ENCODE measurements at places on chromosomes 2 and 18.

GRCh38 chr2:221042926-221043325 lies 529.2 kb downstream of the EPHA4 start:
- DNase-seq, result no peak

DNA sequence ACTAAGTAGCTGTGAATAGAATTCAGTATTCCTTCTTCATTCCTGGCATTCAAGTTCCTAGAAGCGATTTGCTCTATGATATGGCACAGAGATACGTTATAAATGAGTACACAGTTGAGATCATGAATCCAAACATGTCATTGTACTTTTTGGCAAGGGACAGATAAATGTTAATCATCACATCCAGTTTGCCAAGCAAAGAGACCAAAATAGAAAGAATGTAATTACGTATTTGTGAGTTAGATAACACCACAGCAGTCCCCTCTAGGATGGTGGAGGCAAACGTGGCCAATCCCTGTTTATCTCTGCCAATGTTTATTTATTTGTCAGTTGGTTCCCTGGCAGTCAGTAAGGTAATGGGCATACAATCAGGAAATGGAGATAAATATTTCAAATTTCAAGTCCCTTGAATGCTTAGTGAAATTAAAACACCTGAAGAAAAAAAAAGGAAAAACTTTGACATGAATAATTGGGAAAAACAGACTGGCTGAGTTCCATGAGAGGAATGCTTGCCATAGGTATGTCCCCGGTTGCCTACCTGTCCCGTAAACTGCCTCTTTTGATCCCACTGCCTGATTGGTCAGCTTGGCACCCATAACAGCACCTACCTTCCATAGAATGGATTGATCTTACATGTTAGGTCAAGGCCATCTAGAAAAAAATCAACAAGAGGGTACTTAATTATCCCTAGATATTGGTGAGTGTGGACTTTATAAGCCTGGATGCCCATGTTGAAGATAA lies 451.1 kb upstream of the NETO1 start:
- no peak for DNase-seq

DNA sequence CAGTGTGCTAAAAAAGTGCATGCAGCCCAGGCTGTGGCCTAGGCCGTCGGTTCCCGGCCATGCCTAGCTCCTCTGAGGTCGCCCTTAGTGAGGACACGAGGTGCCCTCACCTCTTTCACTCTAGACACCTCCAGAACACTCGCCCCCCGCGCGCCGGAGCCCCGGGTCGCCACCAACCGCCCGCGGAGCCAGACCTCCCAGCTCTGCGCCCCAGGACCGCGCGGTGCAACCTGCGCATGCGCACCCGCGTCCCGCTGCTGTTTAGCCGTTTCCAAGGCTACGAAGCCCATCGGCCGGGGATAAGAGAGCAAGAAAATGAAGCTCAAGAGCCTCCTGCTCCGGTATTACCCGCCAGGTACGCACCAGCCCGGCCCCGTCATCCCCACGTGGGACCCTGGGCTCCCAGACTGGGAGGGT lies at the start of gene DAW1:
TSS of gene DAW1 (plus strand) at position 257 of the 417 bp plus-strand sequence. CDS start at position 316, 59 bp downstream.
- DNase-seq, result peak; percentile 21

DNA sequence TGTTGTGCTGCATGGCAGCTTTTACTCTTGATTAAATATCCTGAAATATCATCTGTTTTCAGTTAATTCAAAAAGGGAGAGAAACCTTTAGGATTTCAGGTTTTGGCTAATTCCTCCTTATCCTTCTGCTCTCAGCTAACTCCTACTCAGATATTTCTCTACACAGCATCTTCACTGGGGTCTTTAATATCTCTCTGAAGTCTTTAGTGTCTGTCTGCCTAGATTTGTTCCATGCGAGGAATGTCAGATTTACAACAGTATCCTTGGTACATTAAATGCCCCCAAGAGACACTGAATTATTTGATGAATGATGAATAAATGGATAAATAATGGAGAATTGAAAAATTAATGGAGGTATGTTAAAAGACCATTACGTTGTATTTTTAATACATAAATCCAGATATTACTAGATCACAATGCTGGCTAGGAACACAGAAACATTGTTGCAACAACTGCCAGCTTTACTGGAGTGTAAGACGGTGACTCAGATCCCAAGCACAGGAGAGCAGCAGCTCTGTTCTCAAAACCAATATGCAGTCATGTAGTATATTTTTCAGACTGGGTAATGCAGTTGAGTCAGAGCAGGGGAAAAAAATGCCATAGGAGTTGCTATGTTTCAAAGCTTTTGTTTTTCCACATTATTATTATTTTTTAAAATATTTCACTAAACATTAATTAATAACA lies 388.0 kb upstream of the SYT4 start:
- DNase-seq, result no peak

DNA sequence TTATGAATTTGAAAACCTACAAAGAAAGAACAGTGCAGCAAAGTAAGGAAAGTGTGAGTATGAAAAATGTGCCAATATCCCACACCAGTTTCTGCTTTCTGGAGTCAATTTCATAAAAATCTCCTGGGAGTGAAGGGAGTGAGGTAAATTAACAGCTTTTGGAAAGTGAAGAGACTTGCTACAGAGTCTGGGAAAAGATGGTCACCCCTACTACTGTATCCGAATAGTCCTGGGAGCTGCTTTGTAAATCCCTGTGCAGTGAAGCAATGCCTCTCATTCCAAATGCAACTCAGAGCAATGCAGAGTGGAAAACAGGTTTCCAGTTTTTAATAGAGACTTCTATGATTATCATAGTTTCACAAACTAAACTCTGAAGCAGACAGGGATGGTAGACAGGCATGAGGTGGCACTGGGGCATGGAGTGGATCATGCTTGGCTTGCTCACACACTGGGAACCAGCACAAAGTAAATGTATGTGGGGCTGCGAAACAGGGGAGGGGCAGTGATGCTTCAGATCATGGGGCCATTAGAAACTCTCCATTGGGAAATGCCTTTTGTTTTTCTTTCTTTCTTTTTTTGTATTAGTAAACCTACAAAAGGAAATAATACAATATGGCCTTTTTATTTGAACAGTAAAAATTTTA lies 10.6 kb downstream of the COL5A2 start:
- no peak for DNase-seq

GRCh38 chr2:237815637-237816036 lies 17.1 kb downstream of the RBM44 start:
- no peak for DNase-seq

GRCh38 chr2:223214394-223215253 lies 162.6 kb downstream of the KCNE4 start:
- no peak for DNase-seq

DNA sequence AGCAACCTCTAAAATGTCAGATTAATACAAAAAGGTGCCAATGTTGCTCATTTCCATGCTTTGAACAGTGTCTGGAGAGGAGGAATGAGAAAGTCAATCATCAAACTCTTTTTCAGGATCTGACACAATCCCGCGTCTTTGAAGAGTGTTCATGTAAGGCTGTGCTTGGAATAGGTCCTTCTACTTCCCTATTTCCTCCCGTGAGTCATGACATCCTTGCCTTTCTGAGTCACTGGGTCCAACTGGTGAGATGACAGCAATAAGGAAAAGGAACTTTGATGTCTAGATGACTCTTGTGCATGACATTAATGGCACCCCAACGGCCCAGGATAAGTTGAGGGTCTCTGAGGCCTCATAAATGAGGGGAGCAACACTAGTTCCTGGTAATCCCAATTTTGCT lies 109.0 kb upstream of the CELF4 start:
- DNase-seq, result no peak

GRCh38 chr2:106353676-106354075 lies 114.5 kb downstream of the RGPD3 start:
- no peak for DNase-seq

GRCh38 chr18:55552526-55553189 lies 35.3 kb downstream of the TCF4 start:
- DNase-seq, result no peak

- peak; percentile 47 for DNase-seq
Observed at GRCh38 chr2:10497797-10498251, 49.7 kb upstream of the ODC1 start.

DNA sequence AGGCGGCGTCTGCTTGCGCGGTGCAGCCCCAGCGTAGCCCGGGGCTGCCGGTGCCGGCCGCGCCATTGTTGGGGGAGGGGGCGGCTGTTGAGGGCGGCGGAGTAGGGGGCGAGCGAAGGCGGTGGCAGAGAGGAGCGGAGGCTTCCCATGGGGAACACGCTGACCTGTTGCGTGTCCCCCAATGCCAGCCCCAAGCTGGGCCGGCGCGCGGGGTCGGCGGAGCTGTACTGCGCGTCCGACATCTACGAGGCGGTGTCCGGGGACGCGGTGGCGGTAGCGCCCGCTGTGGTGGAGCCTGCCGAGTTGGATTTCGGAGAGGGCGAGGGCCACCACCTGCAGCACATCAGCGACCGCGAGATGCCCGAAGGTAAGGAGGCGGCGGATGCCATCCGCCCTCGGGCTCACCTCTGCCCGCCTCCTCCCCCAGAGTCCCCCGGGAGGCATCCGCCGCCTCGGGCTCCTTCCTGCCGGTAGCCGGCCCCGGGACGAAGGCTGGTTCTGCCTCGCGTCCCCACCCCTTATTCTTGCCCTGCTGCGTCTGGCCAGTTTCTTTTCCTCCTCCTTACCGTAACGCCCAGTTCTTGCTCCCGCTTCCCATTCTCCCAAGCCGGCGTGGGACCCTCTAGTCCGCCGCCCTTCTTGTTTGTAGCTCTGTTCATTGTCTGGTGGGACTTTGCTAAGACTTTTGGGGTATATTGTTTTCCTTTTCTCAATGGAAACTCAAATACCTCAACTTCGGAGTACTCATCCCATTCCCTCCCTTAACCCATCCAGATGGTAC lies 500 bp downstream of the CCNYL1 start:
- DNase-seq, result peak; percentile 30

- no peak for DNase-seq
Observed at GRCh38 chr18:58400331-58400870, 228.5 kb downstream of the ALPK2 start.

DNA sequence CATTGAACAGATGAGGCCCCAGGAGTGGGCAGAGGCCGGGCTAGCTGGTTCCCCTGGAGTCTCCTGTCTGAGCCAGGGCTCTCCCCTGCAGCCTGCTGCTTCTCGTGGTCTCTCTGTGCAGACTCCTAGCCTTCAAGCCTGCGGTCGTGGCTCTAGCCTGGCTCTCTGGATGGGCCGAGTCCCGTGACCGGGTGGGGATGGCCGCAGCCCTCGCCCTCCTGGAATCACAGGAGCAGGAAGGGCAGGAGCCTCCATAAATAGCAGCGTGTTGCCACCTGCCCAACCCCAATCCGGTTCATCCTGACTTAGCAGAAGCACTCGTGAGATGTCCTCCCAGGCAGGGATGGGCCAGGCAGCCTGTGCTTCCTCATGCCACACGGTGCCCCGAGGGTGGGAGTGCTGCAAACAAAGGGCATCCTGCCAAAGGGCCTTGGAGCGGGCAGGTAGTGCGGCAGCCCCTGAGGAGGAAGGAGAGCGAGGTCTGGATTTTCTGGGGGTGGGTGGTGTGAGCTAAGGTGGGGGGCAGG lies 43.9 kb downstream of the FOSL2 start:
- no peak for DNase-seq

DNA sequence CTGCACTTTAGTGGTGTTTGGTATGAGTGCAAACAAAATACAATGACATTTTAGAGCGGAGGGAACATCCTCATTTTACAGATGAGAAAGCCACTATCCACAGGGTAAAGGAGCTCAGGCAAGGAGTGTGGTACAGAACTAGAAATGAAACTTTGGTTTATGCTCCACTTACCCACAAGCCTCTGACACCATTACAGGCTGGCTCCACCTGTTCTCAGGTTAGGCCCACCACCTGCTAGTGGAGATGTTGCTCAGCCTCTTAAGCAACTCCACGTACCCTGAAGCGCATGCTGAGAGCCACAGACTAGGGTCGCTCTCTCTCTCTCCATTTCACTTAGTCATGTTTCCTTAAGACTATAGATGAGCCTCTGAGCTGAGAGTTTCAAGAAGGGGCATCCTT lies 130.0 kb downstream of the MBD2 start:
- no peak for DNase-seq

DNA sequence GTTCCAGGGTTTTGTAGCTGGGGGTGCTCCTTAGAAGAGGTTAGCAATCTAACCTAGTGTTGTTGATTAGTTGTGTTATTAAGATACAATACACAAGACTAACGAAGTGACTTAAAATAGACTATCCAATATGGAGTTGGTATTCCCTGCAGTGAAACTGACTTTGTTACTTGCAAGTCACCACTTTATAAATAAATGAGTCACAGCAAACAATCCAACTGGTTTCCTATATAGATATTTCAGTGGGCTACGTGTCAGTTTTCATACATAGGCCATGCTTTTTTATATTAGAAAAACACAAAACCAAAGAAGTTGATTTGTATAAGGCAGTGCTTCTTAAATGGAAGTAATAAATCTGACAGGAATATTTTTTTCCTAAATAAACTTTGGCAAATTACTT lies 274.0 kb downstream of the CAMKMT start:
- no peak for DNase-seq

DNA sequence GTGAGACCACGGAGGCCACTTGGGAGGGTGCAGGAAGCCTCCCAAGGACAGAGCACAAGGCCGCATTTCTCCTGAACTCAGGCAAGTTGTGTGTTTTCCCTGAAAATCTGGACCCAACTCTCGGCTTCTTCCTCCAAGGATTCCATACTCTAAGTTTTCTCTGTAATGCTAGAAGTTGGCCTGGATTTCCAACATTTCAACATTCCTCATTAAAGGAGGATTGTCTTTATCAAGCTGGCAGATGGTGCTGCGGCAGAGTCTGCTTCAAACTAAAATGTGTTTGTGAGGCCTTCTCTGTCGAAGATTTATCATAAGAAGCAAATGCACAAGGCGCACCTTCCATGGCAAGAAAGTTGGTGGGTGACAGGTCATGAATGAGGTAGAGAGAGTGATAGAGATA lies 94.4 kb upstream of the SATB2 start:
- DNase-seq, result no peak

DNA sequence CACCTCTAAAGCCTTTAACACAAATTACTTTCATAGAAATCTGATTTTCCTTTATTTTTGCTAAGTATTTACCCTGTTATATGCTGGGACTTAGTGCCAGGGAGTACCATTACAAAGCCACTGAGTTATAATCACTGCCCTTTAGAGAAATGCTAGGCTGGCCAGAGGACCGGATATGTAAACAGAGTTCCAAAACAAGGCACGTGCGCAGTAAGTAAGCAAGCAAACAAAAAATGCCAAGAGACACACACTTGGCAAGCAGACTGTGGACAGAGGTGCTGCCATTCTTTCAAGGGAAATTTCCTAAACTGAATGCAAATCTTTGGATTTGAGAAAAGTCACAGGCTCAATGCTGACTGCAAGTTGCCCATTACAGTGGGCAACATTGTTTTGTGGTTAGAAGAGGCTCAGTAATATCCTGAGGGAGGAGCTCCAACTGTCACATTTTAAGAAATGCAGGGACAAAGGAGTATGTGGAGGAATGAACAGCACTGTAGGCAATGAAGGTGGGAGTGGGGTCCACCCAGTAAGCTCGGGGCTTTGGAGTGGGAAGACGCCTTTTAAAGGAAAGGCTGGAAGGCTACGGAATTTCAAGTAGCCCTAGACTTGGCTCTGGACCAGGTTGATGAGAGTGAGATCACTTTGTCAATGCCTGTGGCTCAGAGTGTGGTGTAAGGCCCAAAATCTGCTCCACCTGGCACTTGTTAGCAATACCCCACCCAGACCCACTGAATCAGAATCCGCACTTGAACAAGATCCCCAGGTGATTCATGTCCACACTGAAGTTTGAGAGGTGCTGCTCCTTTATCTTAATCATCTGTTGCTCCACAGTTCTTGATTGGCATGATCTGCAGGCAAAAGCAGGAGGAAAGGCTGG lies 2.1 kb upstream of the PARD6G start:
- no peak for DNase-seq

- DNase-seq, result no peak
Observed at GRCh38 chr2:86631846-86632485, 8.3 kb upstream of the RNF103 start.

GRCh38 chr2:157786663-157787363 lies 89.3 kb downstream of the ACVR1 start:
- no peak for DNase-seq

- peak; percentile 39 for DNase-seq
Observed at GRCh38 chr2:101387151-101387834, at the start of gene CREG2. Gene CREG2 (minus strand): TSS chr2:101387503. CDS start chr2:101387457, 46 bp downstream.
